ENCODE measurements at places on chromosomes 3 and 15.
A peak's percentile ranks its signal among the peaks of the same experiment; 100 is the strongest.

- DNase-seq, result no peak
These were observed 132.4 kb upstream of the LPP start for GRCh38 chr3:188021502-188022040.

- no peak for DNase-seq
These were observed 76.6 kb downstream of the CNTN3 start for GRCh38 chr3:74537857-74538256.

- no peak for DNase-seq
These were observed 79.7 kb upstream of the CDIN1 start for GRCh38 chr15:36499412-36500389.

- no peak for DNase-seq
These were observed 4.0 kb downstream of the LAMP3 start for GRCh38 chr3:183158551-183159006.

- DNase-seq, result no peak
These were observed 15.2 kb downstream of the SSUH2 start for GRCh38 chr3:8629151-8630021.

DNA sequence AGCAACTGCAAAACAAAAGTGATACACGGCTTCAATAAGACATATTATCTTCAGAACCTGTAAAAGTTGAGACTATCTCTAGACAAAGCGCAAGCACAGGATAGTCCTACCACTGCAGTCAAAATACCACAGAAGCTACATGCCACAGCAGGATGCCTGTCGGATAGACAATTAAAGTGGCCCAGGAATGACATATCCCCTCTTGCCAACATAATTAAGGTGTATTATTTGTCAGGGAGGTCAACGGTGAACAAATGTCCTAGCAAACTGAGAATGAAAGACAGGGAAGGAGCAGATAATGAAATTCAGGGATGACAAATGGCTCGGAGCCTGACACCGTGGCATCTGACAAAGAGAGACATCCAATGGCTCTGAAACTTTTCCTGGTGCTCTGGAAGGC, 185.7 kb downstream of the MECOM start:
- no peak for DNase-seq

DNA sequence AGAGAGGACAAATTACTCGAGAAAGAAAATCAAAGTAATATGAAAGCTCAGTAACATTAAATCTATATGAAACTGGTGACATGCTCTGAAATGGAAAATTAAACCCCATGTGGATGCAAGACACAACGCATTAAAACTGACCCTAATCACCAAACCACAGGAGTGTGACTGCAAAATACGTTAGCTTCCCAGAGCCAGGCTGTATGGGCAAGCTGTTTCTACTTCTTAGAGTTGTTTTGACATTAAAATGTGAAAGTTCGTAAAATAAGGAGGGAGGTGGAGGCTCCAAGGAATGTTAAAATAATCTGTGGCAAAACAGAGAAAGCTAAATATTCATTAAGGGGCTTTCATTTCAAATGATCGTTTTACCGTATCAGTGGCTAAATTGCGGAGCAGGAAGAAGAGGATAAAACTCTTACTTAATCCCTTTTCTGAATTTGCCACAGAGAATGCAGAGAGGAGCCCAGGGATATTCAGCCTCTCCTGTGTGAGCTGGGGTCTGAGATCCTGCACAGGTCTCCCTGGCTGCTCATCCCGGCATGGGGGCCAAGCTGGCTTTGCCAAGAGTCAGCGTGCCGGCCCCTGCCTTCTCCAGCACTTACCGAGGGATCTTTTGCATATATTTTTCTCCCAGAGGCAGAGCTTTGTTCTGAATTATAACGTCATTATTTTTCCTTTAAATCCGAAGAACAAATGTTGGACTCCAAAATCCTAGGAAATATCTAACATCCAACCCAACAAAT, 239.8 kb upstream of the THBS1 start:
- peak; percentile 46 for DNase-seq

- peak; percentile 66 for DNase-seq
These were observed 210.4 kb downstream of the ERC2 start for GRCh38 chr3:56257826-56258225.
